ENCODE measurements at places on chromosomes 2 and 18.

DNA sequence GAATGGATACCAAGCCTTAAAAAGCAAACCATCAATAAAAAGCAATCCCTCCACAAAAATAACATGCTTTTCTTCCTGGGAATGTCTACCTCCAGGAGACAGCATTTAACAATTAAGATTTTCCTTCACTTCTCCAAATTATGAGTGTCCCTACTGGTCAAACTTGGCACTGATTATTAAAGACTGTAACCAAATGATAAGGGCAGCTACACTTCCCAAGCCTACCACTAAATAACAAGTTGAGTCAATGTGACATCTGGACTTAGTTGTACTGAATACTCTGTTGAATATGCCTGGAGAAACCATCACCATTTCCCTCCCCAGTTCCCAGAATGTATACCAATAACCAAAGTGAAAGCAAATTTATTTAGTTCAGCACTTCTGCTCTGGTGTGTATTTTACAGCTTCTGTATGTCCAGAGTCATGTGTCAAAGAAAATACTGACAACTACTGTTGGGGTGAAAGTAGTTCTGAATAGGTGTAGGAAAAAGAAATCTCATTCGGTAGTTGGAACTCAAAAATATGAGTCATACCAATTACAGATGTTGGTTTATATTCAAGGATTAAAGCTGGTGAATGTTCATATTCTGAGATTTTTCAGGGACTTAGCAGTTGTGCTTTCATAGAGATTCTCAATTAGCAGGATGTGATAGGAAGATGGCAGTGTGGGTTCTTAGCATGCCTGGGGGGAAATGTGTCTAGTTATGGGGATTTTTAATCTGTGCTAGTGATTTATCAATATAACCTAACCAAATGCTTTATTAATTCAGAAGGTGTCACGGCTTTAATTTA lies 1291.6 kb upstream of the GYPC start:
- no peak for DNase-seq

- DNase-seq, result peak; percentile 64
Observed at GRCh38 chr2:42127425-42128424, 41.4 kb upstream of the EML4 start.

DNA sequence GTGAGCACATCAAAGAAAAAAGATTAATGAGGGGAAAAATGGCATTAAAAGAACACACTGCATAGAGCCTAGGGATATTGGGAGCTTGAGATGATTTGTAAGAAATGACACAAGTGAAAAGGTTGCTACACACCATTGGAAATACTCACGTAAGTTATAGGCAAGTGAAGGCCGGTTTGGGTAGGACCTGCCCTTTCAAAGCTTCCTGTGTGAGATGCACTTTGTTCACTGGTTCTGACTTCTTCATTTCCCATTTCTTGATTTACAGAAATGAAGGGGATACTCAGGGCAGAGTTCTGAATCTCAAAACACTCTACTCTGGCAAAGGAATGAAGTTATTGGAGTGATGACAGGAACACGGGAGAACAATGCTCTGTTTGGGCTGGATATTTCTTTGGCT lies at the start of gene IL18RAP:
IL18RAP (plus strand) TSS at position 251 of the 400 bp plus-strand sequence; CDS start at position 369, 118 bp downstream.
- DNase-seq, result no peak

- DNase-seq, result no peak
Observed at GRCh38 chr2:224126440-224126839, 87.4 kb upstream of the SERPINE2 start.

GRCh38 chr2:50645346-50645745 lies 386.6 kb downstream of the NRXN1 start:
- DNase-seq, result no peak
